ENCODE measurements at places on chromosomes 2 and 18. TPM values are rescaled to one million over a fixed set of nuclear protein-coding genes. Genes with fewer than 3 reads are reported as not detected.

The GLI2 gene
- 4.0 TPM for total RNA-seq

DNA sequence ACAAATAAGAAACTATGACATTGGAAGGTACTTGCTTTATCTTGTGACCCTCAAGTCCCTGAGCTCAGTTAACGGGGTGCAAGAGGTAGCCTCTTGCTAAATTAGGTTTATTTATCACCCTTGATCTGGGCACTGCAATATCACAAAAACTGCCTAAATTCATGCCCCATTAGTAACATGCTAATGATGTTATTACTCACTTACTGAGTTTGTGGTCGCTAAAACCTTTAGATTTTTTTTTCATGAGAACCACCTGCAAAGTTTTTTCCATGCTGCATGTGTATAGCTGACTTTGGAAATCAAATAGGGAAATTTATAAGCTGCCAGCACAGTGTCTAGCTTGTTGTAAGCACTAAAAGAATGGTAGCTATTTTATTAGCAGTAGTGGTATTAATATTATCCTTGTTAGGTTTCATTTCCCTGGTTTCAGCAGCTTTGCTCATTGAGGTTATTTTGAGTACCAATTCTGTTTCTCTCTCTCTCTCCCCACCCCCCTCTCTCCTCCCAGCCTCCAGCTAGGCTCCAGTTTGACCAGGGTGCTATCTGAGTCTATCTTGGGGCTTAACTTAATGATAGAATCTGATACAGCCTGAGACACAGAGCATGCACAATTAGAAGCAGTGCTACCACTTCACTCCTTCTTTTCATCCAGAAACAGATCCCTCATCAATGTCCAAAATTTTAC is 88.7 kb upstream of the ATP8B1 start:
- DNase-seq: no peak

DNA sequence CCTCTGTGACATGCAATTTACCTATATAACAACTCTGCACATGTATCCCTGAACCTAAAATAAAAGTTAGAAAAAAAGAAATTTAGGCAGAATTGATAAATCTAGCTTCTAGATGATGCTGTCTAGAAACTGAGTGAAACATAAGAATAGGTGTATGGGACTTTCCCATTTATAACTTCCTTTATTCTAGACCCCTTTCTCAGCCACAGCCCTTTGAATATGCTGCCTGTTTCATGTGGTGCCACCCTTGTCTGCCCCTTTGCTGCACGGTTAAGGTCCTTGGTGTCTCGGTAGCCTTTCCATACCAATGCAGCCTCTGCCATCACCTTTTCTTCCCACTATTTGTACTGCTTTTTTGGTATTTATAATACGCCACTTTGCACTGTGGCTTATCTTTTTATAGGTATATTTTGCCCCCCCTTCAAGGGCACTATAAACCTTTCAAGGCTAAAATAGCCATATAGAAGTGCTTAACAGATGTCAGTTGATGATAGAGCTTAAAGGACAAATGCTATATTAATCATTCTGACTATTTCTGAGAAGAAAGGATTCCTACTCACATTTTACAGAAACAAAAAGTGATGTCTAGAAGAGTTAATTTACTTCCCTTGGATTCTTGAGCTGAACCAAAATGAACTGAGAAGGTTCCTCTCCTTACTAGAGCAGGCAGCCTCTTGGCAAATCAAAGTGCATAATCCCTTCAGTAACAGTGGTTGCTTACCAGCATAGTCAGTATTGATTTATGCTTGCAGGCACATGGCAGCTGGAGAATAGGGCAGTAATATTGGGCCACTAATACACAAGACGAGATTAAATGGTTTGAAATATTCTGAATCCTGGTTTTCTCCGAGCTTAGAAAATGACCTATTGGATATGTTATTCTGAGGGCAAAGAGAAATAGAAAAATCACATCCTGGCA is 88.1 kb upstream of the CYP26B1 start:
- no peak for DNase-seq

GRCh38 chr2:86027196-86027921 is 78.3 kb downstream of the POLR1A start:
- DNase-seq: no peak

- DNase-seq: no peak
Observed at GRCh38 chr2:83817511-83817910, 641.6 kb downstream of the SUCLG1 start.

DNA sequence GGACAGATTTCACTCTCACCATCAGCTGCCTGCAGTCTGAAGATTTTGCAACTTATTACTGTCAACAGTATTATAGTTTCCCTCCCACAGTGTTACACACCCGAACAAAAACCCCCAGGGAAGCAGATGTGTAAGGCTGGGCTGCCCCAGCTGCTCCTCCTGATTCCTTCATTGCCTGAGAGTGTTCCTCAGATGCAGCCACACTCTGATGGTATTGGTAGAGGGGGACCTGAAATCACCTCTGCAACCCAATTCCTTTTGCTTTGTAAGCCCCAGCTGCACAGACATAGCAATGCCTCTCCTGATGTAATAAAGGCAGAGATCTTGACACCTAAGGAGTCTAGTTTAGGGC is 1529.8 kb downstream of the RPIA start:
- no peak for DNase-seq

GRCh38 chr2:71500426-71501079 is 47.2 kb downstream of the DYSF start:
- DNase-seq: no peak

- no peak for DNase-seq
Observed at GRCh38 chr2:88599527-88599926, 27.7 kb downstream of the EIF2AK3 start.

- DNase-seq: no peak
Observed at GRCh38 chr2:4553241-4553640, 849.9 kb downstream of the DCDC2C start.
